ENCODE measurements at places on chromosomes 6 and 20. TPM values are rescaled to one million over a fixed set of nuclear protein-coding genes. Genes with fewer than 3 reads are reported as not detected.

Gene PRL
- 0.29 TPM for total RNA-seq

Gene CLIC5
- 5.4 TPM for total RNA-seq

Gene ANKRD66
- not detected for total RNA-seq

Gene VEGFA
- 132 TPM for total RNA-seq

Gene HTR1B
- total RNA-seq: 0.15 TPM

Gene HTR1E
- not detected for total RNA-seq

Gene DDX43
- 1.5 TPM for total RNA-seq

Gene ALDH8A1
- 0.80 TPM for total RNA-seq

Gene ABHD16B
- not detected for total RNA-seq

Gene CD2AP
- total RNA-seq: 60.7 TPM

DNA sequence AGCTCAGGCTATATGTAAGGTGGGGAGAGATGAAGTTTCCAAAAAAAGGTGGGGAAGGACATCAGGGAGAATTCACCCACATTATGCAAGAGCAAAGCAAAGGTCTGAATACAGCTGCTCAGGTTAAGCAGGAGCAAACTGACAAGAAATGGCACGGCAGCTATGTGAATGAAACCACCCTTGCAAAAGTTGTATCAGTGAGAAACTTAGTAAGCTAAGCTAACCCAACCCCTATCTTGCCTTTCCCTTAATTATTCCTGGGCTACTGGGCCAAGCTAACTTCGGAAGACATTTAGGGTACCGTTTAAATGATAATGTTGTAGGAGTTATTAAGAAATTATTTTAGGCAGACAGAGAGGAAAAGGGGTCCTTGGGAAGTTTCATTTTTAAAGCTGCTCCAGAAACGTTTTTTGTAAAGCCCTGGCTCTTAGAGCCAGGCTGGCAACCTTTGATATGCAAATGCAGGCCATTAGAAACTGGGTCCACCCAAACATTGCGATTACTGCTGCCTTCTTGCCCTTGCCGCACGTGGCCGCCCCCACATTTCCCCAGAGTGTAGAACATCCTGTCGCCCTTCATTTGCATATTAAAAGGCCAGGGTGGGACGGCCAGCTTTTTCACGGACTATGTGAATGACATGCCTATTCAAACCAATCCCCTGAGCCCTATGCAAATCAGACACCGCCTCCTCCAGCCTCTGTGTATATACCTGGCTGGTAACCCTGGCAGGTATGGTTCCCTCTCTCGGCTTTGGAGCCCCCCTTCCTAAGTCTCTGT, 60.5 kb upstream of the SAMD5 start:
- DNase-seq: no peak

DNA sequence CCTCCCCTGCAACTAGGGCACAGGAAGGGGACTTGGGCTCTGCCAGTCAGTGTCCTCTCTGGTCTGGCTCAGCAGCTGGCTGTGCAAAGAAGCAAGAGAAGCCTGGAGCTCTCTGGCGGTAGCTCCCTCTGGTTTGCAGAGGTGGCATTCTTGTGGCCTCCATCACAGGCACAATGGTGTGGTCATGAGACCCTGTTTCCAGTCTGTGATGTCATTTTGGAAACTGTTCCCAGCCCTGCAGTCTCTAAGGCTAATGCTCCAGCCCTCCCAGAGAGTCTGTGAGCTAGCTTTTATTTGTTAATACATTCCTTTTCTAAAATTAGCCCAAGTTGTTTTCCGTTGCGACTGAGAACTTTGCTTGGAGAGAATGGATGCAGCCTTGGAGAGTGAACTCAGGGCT, 69.5 kb upstream of the FOXQ1 start:
- DNase-seq: no peak

DNA sequence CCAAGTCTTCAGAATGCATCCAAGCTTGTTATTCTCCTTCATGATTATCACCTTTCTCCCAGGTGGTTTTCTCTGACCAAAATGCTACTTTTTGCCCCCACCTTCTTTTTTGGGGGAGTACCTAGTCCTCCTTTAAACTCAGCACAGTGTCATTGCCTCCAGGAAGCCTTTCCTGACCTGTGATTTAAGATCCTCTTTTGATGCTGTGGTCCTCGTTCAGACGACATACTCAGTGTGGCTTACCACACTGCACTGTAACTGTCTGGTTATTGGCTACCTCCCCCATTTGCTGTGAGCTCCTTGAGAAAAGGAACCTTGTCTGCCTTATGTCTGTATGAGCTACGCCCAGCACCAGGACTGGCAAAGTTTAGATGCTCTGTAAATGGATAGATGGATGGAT, 14.6 kb downstream of the SAYSD1 start:
- no peak for DNase-seq

GRCh38 chr6:34549026-34549803, 6.9 kb downstream of the SPDEF start:
- no peak for DNase-seq

- DNase-seq: no peak
Observed at GRCh38 chr6:148990403-148990802, 243.6 kb downstream of the UST start.

DNA sequence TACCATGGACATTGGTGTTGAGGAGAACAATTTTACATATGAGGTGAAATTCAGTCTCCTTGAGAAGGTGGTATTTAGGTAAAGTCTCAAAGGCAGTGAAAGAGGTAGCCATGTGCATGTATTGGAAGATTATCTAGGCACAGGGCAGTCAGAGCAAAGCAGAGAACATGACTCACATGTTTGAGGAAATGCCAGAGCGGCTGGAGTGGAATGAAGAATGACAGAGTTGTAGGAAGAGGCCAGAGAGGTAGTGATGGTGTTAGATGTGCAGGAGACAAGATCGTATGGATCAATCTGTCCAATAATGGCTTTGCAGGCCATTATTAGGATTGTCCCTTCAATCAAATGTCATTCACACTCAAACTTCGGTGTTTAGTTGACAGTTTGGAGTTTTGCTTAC, 449.4 kb upstream of the PTCHD4 start:
- no peak for DNase-seq

- DNase-seq: no peak
Observed at GRCh38 chr6:87636315-87636714, 46.4 kb downstream of the ORC3 start.

DNA sequence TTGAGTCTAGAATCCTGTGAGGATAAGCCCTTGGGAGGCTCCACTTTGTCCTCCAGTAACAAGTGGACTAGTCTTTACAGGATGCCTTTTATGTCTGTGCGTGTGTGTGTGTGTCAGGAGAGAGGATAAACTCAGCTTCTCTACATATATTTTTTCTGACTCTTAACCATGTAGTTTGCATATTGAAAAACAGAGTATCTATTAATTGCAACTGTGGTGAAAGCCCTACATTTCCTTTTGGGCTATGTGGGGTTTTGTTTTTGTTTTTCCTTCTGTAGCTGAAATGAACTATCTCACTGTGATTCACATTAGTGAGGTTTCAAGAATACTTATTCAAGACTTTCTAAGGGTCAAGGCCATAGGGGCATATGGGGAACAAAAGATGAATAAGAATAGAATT, 17.7 kb downstream of the TPBG start:
- no peak for DNase-seq
